ENCODE measurements at places on chromosomes 3 and 15.

DNA sequence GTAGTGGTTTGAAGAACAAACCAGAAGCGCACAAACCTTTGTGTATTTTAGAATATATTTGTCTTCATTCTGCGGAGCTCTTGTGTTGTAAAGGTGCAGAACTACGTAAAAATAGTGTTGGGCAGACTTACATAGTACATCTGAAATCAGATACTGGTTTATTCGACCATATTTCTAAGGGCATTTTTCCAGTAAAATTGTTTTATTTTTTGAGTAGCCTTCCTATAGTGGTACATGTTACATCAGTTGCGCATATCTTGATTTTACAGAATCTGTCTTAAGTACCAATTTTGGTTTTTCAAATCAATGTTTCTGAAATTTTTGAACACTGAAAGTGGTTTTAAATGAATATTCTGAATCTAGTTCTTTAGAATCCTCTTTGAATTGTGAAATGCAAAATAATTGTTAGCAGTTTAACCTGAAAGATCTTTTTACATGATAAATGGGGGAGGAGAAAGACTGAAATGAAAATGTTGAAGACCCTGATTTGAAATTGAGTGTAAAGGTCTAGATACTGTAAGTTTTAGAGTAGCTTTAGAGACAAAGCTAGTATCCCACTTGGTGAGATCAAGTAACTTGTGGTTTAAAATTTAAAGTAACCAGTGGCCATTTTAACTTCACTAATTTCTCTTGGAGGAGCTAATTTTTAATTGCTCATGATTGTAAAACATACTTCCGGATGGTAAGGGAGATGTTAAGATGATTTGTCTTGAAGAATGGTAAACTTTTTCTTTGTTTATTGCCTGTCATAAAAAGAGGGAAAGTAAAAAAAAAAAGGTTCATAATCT is 15.5 kb upstream of the CHD2 start:
- peak; percentile 35 for DNase-seq

DNA sequence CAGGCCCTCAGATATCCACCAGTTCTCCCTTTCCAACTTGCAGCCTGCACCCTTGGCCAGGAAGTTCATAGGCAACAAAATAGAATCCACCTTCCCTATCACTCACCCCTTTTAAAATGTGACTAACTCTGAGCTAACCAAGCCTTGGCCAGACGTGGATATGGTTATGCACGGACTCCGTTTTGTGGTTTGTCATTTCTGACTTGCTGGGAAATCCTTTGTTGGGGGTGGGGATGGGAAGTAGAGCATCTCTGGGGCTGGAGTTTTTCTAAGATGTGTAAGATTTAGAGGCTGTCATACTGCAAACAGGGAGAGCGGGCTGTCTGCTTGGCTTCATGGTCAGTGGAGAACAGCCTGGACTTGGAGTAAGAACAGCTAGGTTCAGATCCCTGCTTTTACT is 62.6 kb downstream of the SMAD3 start:
- peak; percentile 98 for DNase-seq

DNA sequence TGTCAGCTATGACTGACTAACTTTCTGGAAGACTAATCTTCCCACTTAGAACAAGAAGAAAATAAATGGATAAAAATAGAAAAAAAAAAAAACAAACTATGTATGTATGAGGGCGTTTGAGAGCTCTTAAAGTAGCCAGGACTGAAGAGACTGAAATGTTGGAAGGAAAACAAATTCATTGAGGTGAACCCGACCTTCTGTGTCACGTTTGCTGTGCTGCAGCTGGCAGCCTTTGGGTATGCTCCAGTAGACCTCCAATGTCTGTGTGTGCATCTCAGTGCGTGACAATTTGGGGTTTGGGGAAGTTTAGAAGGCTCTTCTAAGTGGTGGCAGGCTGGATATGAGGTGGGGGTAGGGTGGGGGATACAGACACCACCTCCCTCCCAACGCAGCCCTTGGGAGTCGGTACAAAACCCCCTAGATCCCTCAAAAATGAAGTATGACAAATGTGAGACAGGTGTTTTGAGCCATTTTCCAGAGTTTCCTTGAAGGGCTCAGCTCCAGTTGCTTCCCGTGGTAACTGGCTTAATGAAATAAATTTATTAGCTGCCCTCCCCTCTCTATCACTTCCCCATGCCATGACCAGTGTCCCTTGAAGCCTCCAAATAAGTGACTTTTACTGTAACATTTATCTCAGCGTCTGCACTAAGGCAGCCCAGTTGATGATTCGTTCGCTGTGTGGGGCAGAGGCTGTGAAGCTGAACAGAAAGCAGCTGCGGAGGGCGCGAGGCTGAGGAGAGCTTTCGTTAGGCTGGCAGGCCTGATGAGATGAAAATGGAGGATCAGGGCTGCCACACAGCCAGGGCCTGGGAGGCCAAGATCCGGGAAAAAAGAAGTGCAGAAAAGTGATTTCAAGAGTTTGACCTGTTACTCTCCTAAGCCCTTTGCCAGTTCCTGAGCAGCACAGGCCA is 34.9 kb upstream of the GABRB3 start:
- no peak for DNase-seq

DNA sequence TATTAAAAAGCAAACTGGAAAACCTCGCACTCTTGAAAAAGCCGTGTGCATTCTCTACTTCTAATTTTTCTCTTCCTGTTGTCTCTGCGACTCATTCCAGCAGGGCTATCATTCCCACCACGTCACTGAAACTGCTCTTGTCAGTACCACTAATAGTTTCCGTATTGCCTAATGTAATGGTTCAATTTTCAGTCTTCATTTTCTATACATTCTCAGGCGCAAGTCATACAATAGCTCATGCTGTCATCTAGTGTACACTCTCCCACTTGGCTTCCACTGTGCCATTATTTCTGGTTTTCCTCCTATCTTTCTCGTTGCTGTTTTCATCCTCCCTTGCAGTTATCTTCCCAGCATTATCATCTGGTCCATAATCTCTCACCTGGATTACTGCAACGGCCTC is 160.2 kb downstream of the SPATA16 start:
- peak; percentile 36 for DNase-seq
